ENCODE measurements at places on chromosomes 3 and 15. TPM values are rescaled to one million over a fixed set of nuclear protein-coding genes. Genes with fewer than 3 reads are reported as not detected.

Gene SYNM
- 1.8 TPM for total RNA-seq

Gene FBN1
- total RNA-seq = 4.9 TPM

GRCh38 chr3:134464064-134464688, 21.6 kb downstream of the ANAPC13 start:
- DNase-seq = peak; percentile 90

Gene GCSAM
- total RNA-seq = not detected

DNA sequence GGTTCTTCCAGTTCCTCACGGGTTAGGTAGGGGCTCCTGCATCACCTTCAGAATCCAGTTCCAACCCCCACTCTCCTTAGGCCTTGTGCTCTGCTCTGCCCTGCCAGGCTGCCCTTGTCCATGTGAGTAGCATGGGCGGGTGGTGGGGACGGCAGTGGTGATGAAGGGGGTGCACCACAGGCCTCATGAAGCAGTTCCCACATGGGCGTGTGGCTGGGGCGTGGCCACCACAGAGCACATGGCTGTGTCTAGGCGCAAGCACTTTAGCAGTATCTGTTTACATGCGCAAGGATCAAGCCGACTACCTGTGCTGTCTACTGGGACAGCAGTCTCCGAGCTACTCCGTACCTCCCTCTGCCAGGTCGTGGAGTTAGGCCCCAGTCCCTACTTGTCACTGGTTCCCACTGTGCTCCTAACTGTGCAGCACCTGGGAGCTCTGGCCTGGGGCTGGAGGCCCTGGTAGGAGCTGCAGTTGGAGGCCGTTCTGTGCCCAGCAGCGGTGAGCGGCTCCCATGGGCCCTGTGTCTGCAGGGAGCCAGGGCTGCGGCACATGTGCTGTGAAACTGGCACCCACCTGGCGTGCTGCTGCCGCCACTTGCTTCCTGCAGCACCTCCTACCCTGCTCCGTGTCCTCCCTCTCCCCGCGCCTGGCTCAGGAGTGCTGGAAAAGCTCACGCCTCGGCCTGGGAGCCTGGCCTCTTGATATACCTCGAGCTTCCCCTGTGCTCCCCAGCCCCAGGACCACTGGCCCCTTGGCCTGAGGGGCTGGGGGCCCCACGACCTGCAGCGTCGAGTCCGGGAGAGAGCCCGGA, 53.5 kb downstream of the PLXNA1 start:
- no peak for DNase-seq

DNA sequence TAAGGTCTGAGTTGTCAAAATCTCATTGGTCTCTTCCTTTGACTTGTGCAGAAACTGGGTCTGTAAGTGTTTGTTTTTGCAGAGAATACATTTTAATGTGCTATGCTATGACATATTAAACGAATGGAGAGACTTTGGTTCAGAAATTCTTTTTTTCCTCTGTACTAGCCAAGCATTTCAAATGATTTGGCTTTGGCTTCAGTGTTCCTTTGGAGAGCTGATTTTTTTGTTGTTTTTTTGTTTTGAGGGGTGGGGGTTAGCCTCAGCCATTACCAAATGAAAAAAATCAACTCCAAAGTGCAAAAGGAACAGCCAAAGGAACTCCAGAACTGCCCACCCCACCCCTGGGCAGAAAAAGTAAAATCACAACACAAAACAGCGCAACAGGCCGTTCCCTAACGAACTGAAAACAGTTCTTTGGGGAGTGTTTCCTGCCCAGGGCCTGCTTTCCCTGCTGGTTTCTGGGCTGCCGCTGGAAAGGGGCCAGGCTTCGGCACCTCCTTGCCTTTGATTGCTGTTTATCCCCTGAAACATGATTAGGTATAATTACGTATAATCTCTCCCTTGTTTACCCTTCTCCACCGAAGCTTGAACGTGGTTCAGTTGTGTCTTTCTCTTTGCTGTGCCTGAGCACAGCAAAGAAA, 57.6 kb upstream of the NEO1 start:
- no peak for DNase-seq

Gene PRRT3
- 18.8 TPM for total RNA-seq

DNA sequence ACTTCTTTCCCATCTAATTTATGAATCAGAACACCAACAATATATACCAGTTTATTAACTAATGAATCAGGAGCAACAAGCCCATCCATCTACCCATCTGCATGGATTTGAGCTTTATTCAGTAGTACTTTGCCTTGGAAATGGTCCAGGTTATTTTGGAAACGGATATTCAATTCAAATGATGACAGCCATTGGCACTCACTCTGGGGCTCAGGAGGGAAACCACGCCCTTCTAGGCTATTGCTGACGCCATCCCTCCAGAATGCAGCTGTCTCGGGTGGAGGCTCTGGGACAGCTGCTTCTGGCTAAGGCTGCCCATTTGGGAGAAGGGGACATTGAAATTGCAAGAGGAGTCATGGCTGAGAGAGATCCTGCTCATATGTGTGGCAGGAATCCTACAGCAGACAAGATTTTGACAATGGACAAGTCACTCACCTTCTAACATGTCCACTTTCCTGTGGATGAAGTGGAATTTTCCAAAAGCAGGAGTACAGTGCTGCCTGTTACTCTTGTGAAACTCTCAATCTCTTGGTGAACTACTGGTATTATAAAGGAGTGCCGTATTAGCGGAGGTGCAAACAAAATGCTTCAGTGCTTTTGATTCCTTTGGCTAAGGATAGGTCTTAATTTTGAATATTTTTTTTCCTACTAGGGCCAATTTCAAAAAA, 29.3 kb upstream of the TRAK1 start:
- peak; percentile 73 for DNase-seq

Gene TEX9
- 8.4 TPM for total RNA-seq

- DNase-seq = no peak
Observed at GRCh38 chr15:71410347-71410746, 295.1 kb downstream of the THSD4 start.

DNA sequence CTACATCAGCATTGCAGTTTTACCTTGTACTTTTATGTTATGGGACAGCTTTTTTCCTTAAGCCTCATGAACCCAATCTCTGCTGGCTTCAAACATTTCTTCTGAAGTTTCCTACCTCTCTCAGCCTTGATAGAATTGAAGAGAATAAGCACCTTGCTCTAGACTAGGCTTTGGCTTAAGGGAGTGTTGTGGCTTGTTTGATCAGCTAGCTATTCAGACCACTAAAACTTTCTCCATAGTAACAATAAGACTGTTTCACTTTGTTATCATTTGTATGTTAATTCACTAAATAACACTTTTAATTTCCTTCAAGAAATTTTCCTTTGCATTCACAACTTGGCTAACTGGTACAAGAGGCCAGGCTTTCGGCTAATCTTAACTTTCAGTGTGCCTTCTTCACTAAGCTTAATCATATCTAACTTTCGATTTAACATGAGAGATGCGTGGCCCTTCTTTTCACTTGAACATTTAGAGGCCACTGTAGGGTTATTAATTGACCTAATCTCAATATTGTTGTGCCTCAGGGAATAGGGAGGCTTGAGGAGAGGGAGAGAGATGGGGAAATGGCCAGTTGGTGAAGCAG, 8.1 kb upstream of the TIGIT start:
- DNase-seq = no peak

DNA sequence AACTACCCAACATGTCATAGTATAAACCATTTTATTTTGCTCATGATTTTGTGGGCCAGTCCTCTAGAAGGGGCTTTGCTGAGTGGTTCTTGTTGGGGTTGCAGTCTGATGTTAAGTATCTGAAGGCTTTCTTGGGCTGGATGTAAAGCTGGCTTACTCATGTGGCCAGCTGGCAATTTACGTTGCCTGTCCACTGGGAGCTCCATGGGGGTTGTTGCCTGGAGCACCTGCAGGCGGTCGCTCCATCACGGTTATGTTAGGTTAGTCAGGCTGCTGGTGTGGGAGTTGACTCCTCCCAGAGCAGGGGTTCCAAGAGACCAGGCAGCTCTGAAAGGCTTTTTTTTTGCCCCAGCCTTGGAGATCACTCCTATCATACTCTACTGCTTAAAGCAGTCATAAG, 98.1 kb downstream of the NR1D2 start:
- no peak for DNase-seq

DNA sequence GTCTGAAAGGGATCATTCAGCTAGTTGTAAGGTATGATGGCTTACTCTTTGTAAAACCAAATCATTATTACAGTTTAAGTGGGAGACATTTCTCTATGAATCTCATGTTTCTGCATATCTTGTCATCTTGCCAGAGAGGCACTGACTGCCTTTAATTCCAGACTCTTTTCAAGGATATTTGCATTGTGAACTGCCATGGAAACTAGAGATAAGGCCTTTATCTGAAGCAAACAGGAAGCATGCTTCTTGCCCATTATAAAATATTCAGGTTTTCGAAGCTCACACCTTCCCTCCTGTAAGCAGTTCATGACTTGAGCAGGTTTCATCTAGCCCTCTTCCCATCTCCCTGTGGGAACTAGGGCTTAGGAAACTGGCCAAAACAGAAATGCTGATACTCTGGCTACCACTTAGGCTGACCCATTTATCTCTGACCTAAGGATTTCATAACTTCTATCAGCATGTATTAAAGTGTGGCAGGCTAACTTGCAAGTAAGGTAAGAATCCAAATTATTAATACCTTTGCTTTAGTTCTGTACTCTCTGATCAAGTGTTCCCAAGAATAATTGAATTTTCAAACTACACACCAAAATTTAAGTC, 326.6 kb upstream of the ALCAM start:
- DNase-seq = no peak

- DNase-seq = no peak
Observed at GRCh38 chr15:66936861-66937582, 128.4 kb upstream of the SMAD3 start.

Gene ZNF860
- 2.6 TPM for total RNA-seq

DNA sequence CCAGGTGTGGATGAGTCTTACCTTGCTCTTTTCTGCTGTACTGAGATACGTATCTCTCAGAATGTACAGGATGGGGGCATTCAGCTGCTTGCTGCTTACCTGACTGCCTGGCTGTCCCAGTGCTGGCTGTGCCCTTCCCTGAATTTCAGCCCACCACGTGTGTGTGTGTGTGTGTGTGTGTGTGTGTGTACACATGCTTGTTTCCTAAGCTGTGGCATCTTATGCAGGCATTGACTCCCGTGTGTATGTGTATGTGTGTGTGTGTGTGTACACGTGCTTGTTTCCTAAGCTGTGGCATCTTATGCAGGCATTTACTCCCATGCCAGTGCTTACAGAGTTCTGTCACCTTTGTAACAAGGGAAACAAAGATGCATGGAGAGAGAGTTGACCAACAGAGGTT, 60.4 kb upstream of the PLXNA1 start:
- no peak for DNase-seq
